Upper lobe of left lung (tissue), 6 donors: ENCODE measurements at places on chromosomes 7 and 10. TPM values are rescaled to one million over a fixed set of nuclear protein-coding genes. Genes with fewer than 3 reads are reported as not detected.

SLC13A1 gene
- not detected for total RNA-seq

ZPBP gene
- total RNA-seq = not detected

PRPF18 gene
- total RNA-seq = 18.2 TPM

TAS2R5 gene
- 1.7 TPM for total RNA-seq

HOXA5 gene
- total RNA-seq = 22.1 TPM

GRCh38 chr7:141688043-141688442, 13.9 kb downstream of the DENND11 start:
- no peaks in the 10 kb centered on the region for H3K27me3 ChIP-seq
- H3K4me1 ChIP-seq = peaks cover 4% of the 10 kb centered on the region
- no peak overlapping the region for H3K4me3 ChIP-seq
- DNase-seq = no peak

- peak; percentile 37 for DNase-seq
- no peak overlapping the region for H3K27ac ChIP-seq
- no peaks in the 10 kb centered on the region for H3K36me3 ChIP-seq
- H3K27me3 ChIP-seq = no peaks in the 10 kb centered on the region
- H3K4me3 ChIP-seq = no peak overlapping the region
These were observed 20.0 kb downstream of the SMKR1 start for GRCh38 chr7:129522088-129522970.

DNA sequence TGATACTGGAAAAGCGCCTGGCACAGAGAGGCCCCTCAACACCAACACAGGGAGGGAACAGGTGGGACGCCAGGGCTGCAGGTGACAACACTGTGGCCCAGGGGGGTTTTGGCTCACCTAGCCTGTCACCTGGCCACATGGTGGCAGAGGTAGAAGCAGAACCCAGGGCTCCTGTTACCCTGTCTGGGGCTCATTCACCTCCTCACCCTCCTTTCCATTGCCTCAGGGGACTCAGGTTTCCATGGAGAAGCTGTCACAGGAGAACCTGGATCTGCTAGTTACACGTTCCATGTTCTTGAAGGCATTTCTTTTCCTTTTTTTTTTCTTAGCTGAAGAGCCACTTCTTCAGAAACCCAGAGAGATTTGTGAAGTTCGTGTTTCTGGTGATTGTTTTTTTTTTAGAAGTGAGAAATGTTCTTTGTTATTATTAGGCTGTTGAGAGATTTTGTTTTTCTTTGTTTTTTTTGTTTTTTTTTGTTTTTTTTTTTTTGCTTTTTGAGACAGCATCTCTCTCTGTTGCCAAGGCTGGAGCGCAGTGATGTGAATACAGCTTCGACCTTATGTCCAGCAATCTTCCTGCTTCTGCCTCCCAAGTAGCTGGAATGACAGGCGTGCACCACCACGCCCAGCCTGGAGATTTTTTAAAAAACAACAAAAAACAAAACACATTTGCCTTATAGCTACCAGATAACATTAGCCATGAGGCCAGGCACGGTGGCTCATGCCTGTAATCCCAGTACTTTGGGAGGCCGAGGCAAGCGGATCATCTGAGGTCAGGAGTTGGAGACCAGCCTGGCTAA, 16.0 kb downstream of the DENND2A start:
- peaks cover 8% of the 10 kb centered on the region for H3K4me1 ChIP-seq
- no peak overlapping the region for H3K27ac ChIP-seq
- no peak overlapping the region for H3K4me3 ChIP-seq
- H3K27me3 ChIP-seq = no peaks in the 10 kb centered on the region

- H3K27ac ChIP-seq = no peak overlapping the region
- H3K4me3 ChIP-seq = no peak overlapping the region
- no peaks in the 10 kb centered on the region for H3K36me3 ChIP-seq
- no peak for DNase-seq
- no peaks in the 10 kb centered on the region for H3K4me1 ChIP-seq
These were observed 162.0 kb upstream of the TMEM72 start for GRCh38 chr10:44749151-44749550.

DNA sequence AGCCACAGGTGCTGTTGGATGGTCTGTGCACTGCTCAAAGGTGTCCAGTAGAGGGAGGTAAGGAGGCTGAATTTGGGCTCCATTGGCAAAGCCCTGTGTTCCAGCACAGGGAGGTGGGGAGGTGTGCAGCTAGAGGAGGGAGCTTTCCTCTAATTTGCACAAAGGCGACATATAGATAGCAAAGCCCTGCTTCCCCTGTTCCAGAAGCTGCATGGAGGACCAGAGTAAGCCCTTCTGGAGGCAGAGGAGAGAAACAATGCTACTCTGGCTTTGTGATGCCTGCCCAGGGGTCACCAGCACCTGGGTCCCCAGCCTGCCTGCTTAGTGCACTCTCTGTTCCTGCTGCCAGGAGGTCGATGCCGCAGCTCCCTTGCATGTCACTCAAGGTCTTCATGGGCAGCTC, 3.4 kb upstream of the ARHGAP22 start:
- no peaks in the 10 kb centered on the region for H3K36me3 ChIP-seq
- no peak for DNase-seq
- H3K27me3 ChIP-seq = no peaks in the 10 kb centered on the region
- peaks cover 21% of the 10 kb centered on the region for H3K4me1 ChIP-seq
- no peak overlapping the region for H3K27ac ChIP-seq

DNA sequence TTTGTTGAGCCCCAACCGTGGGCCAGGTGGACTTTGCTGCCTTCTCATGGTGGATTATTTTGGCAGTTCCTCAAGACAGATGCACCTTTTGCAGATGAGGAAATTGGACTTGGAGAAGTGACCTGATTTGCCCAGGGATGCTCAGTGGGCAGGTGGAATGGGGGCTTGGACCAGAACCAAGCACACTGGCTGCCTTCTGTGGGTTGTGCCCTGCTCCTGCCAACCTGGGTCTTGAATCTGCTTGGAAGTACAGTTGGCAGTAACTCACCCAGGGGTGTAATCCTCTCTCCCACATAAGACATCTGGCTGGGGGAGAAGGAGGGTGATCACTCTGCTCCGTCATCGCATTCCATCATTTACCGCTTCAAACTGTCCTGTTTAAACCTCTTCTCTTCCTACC, 110.5 kb upstream of the GPR26 start:
- no peak for DNase-seq
- no peak overlapping the region for H3K27ac ChIP-seq
- H3K4me1 ChIP-seq = no peaks in the 10 kb centered on the region
- no peaks in the 10 kb centered on the region for H3K36me3 ChIP-seq
